ENCODE measurements at places on chromosomes 1 and 21.

DNA sequence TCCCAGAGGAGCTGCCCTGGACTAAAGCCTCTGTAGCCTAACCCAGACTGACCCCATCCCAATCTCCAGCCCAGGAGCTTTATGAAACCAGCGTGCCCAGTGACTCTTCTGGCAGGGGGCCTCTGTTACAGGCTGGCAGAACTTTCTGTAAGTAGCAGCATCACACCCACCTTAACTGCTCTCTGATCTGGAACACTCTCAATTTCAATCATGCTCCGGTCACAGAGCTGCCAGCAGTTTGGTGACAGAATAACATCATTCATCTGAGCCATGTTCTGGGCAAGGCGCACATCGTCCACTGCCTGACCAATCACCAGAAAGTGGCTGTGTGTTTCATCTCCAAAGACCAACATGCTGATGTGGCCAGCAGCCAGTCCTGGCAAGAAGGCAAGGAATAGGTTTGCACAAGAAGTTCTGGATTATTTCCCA, 14.7 kb downstream of the ADCY10 start:
- no peak for DNase-seq

- no peak for DNase-seq
These were observed 194.7 kb downstream of the BARHL2 start for GRCh38 chr1:90522432-90522831.

GRCh38 chr1:36628804-36629203, 146.1 kb upstream of the CSF3R start:
- no peak for DNase-seq

DNA sequence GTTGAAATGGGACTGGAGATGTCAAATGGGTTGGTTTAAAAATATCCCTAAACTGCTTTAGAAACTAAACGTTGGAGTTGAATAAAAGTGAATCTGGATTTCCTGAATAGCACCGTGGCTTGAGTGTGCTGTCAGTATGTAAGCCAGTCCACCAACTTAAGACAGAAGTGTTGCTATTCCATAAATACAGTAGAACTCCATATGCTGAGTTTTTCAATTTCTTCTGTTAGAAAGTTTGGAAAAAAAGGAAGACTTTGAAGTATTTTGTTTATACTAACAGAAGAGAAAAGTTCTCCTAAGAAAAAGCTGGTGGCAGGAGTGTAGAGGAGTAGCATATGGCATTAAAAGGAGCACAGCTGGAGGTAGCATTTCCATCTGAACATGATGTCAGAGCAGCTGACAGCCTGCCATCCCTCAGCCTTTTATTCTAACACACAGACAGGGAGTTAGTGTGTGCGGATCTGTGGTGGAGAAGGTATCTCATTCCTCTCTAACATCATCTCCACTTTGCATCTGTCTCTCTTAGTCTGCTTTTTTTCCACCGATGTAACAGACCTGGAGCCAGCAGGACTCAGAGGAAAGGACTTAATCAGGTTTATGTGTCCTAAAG, at the start of gene ZBTB18:
Gene ZBTB18, plus strand, starts transcription at position 449 of the 610 bp plus-strand sequence. Its CDS starts 149 bp downstream, at position 598.
- no peak for DNase-seq

DNA sequence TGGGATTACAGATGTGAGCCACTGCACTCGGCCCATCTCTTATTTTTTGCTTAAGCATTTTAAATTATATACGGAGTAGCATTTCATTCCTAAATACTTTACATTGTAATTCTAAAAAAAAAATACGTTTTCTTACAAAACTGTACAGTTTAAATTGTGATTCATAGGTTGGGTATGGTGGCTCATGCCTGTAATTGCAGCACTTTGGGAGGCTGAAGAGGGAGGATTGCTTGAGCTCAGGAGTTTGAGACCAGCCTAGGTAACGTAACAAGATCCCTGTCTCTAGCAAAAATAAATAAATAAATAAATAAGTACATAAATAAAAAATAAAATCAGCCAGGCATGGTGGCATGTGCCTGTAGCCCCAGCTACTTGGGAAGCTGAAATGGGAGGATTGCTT, 24.6 kb downstream of the TBCE start:
- DNase-seq = no peak

GRCh38 chr1:226638001-226638601, 89.5 kb downstream of the STUM start:
- DNase-seq = no peak

DNA sequence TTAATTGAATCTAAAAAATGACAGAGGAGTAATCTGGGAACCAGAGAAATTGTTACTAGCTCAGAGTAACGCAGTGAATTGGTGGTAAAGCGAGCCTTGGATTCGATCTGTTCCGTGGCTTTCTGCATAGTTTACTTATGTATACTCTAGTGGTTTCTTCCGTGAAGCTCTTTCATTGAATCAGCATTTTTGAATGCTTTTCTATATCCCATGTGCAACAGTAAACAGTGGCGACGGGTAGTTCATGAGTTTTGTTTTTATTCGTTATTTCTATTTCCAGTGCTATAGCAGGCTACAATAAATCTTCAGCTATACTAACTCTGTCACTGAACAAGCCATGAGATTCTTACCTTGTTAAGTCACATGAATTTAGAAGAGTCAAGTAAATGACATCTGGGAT, 14.5 kb upstream of the MAP3K7CL start:
- DNase-seq = no peak

DNA sequence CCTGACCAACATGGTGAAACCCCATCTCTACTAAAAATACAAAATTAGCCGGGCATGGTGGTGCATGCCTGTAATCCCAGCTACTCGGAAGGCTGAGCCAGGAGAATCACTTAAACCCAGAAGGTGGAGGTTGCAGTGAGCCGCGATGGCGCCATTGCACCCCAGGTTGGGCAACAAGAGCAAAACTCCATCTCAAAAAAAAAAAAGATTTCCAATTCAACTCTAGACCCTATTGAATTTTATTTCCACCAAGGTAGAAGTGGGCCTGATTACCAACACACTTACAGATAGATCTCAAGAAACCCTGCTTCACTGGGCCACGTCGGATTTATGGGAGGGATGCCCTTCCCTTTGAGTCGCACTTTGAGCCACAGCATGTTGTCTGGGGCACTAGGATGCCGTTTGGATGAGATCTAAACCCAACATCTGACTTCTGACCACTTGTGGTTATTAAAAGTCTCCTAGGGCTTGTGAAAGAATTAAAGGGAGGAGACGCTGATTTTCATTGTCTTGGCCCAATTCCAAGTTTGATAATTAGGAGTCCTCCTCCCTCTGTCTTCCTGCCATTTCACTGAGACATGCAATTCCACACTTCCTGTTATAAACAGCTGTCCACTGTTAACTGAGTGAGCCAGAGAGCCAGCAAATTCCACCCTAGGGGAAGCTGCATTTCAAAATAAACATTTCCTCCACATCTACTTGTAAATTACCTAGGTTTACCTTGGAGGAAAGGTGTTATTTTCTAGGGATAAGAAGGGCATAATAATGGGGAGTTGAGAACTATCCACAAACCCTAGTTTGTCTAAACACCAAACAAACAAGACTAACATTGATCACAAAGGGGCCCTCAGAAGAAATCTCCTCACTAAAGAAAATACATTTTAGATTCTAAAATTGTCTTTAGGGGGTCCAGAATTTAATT, 5.2 kb upstream of the RERE start:
- no peak for DNase-seq

- no peak for DNase-seq
These were observed 67.2 kb downstream of the CD46 start for GRCh38 chr1:207818971-207819451.

GRCh38 chr1:100866901-100867206, 27.8 kb downstream of the EXTL2 start:
- DNase-seq = no peak

DNA sequence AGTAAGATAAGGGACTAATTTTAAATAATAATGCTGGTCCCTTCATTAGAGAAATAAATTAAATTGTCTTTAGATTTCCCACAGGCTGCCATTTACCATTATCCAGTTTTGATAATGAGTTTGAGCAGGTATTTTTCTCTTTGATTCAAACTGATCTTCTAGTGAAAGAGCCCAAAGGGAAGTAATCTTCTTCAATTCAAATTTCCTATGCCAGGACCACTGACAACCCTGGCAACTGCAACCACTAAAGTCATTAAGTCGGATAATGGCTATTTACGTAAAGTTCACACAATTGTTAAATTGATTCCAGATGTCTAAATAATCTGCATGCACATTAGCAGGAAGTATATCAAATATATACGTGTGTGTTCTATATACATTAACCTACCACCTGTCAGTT, 399.3 kb downstream of the PTPRC start:
- DNase-seq = no peak

GRCh38 chr1:121458291-121459048, 273.7 kb downstream of the SRGAP2C start:
- peak; percentile 32 for DNase-seq

- DNase-seq = no peak
These were observed 20.3 kb upstream of the PHTF1 start for GRCh38 chr1:113779542-113779941.

DNA sequence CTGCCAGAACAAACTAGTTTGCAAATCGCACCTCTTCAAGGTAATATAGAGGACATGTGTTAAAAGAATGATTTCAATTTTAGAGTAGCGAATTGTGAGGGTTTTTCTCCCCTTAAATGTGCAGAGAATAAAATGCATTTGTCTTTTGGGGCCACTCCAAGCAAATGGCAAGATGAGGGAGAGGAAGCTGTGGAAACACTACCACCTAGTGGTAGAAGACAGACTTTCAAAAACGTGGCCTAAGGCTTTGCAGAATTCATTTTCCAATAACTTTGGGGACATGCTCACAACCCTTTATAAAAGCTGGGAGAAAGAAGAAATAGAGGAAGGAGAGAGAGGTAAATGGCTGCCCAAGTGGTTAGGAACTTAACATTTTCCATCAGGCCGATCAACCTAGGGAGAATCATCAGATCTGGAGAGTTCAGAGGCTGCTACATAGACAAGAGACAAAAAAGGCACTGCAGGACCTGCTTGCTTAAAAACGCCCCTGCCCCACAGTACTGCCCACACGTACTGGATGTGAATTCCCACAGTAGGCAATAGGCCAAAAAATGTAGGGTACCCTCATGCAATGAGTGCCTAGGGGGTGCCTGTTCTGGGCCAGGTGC, 15.7 kb upstream of the RCAN1 start:
- peak; percentile 51 for DNase-seq

- peak; percentile 26 for DNase-seq
These were observed 40.1 kb upstream of the HMCN1 start for GRCh38 chr1:185694081-185694480.

DNA sequence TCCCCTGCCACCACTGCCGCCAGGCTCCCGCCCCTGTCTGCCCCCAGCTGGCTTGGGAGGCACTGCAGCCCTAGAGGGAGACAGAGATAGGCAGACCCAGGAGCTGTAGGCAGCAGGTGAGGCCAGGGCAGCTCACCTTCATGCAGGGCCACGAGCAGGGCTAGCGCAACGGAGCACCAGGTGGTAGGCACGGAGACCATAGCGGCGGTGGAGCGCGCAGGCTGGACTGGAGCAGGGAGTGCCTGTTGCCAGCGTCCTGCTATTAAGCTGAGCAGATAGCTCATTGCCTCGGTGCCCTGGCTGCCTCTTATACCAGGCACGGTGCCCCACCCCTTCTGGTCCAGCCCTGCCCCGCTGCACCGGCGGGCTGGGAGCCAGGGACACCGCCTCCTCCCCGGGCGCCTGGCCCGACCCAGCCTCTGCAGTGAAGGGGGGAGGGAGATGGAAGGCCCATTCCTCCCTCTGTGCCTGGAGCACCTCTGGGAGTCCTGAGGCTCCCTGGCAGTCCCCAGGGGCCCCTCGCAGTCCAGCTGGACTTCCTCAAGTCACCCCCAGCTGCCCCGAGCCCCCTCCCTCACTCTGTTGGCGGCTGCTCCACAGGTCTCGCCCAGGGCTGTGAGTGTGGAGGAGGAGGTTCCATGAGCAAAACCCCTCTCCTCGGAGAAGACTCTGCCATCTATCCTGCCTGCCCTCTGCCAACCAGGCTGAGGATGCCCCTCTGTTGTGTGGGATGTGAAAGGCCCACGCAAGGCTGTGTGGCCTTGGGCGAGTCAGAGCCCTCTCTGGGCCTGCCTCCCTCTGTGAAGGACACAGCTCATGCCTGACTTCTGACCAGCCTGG, at the start of gene EDN2:
Gene EDN2, minus strand, starts transcription at position 282 of the 840 bp plus-strand sequence. Its CDS starts 82 bp downstream, at position 200.
- DNase-seq = no peak

DNA sequence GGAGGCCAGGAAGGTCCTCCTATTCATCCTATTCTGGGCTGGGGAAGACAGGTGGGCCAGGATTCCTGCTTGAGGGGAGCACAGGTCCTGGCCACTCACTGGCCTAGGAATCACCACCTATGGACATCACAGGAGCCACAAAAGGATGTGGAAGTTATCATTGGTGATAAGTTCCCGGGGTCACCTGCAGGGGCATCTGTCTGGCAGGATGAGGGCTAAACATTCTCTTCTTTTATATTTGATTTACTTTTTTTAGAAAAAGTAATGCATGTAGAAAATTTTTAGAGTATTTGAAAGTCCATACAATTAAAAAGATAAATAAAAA, 33.2 kb upstream of the KIAA0040 start:
- DNase-seq = no peak

DNA sequence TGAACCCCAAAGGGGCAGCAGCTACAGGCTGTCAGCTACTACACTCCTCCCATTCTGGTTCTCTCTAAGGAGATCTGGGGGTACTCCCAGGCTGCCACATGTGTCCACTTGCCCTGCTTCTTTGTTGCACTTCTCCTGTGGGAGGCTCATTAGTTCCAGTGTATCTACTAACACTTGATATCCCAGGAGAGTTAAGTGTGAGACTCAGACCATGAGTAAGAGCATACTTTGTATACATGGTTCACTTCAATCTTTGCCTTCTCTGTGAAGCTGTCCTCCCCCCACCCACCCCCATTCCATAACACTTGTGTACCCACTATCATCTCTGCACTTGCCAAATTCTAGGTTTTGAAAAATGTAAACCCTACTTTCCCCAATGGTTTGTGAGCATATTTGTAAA, 34.9 kb upstream of the GADD45A start:
- no peak for DNase-seq

DNA sequence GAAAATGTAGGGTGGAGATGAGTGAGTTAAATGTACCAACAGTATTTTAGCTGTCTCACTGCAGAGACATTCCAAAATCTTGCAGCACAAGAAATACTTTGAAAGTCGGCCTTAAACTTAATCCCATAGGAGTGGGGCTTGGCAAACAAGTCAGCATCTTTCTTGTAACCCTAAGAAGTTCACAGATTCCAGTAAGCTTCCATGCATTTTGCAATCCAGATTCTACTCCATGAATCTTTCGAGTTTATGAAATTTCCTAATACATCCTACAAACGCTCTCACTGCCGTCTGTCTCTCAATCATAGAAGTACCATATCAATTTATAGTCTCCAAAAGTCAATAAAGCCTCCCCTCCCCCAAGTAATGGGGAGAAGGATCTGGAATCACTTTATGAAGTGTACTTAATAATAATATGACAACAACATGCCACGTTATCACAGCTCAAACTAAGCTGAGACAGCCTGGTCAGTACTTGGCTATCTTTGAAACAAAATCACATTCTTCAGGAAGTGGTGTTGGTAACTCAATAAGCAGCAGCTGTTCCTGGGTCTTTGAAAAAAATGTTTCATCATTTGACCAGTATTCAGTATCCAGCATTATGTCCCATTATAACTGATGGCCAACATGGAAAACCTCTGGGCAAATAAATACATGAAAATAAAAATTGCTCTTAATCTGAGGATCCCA, 317.4 kb upstream of the RUNX1 start:
- DNase-seq = no peak

GRCh38 chr1:225940385-225941151, 452 bp downstream of the LEFTY2 start:
- no peak for DNase-seq

GRCh38 chr1:209162651-209163050, 420.9 kb upstream of the CAMK1G start:
- no peak for DNase-seq
